ENCODE measurements at places on chromosomes 5 and 9. TPM values are rescaled to one million over a fixed set of nuclear protein-coding genes. Genes with fewer than 3 reads are reported as not detected.

Gene FGF1
- polyA plus RNA-seq, result 17.7 TPM

DNA sequence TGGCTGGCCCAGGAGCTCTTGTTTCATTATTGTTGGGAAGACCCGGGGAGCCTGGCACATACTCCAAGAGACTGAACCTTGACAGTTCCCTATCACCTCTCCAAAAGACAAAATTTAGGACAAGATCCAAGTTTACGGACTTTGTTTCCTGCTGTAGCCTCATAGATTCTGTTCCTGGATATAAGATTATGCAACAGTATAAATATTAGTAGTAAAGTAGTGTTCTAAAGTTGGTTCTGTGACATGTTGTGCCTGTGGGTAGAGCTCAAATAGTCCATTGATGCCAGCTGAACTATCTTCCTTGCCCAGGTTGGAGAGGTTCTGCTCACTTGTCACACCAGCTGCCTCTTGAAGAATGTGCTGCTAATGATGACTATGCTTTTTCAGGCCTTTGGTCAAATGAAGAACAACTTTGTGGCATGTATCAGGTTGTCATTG lies 430.2 kb downstream of the DMAC1 start:
- DNase-seq, result no peak

- no peak for DNase-seq
Measured at GRCh38 chr9:93670208-93671019, 94.0 kb downstream of the PHF2 start.

DNA sequence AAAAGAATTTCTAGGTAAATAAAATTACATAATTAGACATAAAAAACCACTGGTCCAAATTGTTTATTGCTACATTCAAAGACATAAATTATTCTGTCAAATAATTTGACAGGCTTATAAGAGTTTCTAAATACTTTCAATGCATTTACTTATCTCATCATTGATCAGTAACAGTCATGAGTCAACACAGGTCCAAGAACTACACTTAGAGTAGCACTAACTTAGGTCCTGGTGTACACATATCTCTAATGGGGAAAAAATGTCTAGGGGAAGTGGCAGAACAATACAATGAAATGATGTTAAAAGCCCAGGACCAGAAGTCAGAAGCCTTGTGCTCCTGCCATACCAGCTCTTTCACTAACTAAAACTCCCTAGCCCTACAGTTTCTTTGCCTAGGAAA lies 96.5 kb upstream of the SLCO6A1 start:
- DNase-seq, result no peak

Gene HAPLN1
- 6.5 TPM for polyA plus RNA-seq

DNA sequence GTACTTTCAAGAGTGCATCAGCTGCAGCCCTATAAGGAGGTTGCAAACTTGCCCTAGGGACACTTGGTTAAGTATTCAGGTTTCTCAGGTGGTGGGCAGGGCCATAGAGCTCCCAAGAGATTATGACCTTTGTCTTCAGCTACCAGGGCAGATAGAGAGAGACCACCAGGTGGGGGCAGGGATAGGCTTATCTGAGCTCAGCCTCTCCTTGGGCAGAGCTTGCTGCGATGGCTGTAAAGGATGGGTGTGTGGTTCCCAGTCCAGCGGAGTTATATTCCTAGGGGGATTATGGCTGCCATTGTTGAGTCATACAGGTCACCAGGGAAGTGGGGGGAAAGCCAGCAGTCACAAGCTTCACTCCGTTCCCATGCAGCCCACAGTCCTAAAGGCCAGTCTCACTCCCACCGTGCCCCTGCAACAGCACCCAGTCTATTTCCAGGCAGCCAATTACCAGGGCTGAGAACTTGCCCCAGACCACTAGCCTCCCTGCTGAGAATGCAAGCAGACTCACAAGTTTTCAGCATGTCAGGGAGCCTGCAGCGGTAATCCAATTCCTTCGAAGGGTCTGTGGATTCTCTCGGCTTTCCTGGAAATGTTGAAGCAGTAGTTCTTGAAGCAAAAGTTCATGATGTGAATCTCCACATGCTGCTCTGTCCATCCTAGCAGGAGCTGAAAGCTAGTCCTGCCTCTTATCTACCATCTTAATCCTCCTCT lies 151.5 kb downstream of the SLC12A2 start:
- DNase-seq, result no peak

All from left renal pelvis (tissue), 4 donors.